Left renal cortex interstitium (tissue), 4 donors: ENCODE measurements at places on chromosomes 7 and 10.

DNA sequence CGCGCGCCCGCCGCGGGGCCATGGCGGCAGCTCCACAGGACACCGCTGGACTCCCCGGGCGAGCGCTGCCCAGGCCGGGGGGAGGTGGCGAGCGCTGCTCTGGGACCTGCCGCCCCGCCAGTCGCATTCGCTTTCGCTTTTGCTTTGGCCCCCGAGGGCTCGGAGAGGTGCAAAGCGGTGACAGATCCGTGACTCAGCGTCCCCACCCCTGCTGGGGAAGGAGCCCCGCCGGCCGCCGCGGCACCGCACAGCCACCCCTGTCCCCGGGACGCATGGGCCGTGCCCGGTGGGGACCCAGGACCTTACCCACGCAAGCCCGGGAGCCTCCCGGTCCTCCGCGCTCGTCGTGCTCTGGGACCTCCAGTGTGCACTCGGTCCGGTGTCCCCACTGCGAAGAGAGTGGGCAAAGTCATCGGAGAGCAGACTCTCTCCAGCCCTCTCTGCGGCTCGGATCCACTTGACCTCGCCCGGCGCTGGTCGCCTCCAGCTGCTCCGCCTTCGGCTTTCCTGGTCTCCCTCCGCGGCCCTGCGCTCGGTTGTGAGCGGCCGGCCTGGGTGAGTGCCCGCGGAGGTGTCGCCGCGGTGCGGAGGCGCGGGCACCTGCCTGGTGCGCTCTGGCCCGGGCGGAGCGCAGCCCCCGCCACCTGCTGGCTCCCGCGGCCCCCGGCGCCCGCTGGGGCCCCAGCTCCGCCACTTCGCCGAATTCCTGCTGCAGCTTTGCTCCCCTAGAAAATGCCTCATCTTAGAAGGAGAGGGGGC lies at the start of gene IL15RA:
TSS of gene IL15RA (minus strand) at position 73 of the 759 bp plus-strand sequence. CDS start at position 22, 51 bp downstream.
- no peak for DNase-seq

DNA sequence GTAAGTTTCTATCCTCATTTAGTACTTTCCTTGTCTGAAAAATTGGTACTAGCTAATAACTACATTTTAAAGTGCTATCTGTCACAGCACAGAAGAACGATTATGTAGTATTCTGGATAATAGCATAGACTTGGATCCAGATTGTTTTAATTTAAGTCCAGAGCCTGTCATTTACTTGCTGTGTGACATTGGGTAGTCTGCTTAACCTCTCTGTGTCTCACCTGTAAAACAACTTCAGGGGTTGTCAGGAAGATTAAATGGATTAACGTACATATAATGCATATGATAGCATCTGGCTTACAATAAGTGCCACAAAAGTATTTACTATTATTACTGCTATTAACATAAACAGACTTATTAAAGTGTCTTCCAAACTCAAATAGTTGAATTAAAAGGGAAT lies 1221.4 kb downstream of the GATA3 start:
- no peak for DNase-seq

- no peak for DNase-seq
These were observed 74.0 kb downstream of the ARID5B start for GRCh38 chr10:61975391-61975932.

- DNase-seq, result no peak
These were observed 41.6 kb upstream of the MINDY3 start for GRCh38 chr10:15901889-15902288.

DNA sequence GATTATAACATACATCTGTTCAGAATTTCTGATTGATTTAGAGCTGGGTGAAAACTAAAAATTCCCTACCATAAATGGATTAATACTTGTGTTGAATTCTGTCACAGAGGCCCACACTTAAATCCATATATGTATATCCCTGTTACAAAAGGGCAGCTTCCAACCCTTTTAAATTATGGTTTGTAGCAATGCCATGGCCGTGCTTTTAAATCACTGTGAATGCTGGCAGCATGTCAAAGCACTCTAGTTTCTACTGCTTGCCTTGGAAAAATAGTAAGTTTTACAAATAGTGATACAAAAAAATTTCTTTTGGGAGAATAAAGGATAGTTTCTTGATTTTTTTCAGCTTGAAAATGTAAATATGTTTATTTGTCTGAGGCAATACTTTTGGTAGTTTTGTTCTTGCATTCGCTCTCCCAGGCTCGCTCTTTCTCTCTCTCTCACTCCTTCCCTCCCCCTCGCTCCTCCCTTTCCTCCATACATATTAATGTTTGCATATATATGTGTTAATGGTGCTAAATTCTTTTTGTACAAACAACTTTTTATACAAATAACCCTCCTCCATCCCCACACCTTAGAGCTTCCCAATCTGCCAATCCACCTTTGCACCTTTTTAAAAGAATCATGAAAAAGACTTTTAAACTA lies 29.8 kb downstream of the TES start:
- no peak for DNase-seq

- no peak for DNase-seq
These were observed 317.4 kb upstream of the ZNF32 start for GRCh38 chr10:43965918-43966570.

GRCh38 chr10:132503581-132504421 lies 33.8 kb upstream of the INPP5A start:
- no peak for DNase-seq

GRCh38 chr7:44438816-44439215 lies 51.6 kb downstream of the NUDCD3 start:
- no peak for DNase-seq

DNA sequence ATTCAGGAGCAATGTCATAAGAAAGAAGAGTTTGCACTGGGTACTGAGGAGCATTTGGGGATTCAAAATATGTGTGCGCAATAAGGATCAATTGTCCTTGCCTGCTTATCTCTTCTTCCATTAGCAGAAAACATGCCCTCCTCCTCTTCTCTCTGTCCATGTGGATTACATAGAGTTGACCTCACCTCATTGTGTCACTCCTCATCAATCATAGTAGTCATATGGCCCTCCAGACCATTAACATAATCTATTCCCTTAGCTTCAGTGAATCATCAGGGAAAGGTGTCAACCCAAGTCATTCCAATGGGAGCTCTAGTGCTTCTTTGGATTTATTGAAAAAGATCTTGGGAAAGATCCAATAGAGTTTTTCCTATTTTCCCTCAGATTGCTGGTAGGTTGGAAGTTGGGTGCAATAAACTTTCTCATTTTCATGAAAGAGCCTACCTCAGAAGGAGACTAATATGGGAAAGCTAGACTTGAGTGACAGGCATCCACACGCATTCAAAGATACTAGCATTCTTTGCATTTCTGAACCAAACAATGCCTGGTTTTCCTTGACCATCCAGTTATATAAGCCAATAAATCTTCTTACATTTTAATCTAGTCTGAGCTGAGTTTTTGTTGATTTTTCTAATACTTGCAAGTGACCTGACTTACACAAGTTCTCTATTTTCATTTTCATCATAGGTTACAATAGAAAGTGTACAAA lies 71.5 kb upstream of the FAM13C start:
- no peak for DNase-seq

- DNase-seq, result no peak
These were observed 32.2 kb upstream of the COL13A1 start for GRCh38 chr10:69769395-69769992.

DNA sequence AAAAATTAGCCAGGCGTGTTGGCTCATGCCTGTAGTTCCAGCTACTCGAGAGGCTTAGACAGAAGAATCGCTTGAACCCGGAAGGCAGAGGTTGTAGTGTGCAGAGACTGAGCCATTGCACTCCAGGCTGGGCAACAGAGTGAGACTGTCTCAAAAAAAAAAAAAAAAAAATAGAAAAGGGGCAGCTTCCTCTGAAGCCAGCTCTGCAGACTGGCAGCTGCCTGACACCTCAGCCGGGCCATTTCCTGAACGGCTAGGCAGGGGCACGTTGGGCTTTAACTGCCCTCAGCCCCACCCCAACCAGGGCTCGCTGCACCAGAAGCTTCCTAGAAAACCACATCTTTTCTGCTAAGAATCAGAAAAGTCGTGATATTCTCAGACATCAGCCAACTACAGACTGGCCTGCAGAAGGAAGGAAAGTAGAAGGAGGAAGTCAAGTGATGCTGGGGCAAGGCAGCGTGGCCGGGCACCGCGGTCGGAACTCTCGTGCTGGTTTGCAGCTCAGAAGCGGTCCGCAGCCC lies 38.0 kb downstream of the PRKAG2 start:
- DNase-seq, result no peak

DNA sequence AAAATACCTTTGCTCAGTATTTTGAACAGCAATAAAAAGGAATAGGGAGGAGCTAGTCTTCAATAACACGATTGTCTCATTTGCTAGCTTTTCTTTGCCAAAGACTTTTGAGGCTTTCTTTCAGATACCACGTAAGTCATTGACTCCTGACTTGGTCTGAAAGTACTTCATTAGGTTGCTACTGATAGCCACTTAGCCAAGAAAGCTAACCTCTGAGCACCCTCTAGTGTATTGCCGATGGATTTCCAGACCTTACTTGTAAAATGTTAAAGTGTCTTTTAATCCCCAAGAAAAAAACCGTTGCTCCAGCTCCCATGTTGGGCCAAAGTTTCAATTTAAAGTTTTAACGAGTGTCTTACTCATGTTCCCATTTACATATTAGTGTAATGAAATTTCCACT lies 63.4 kb upstream of the STRIP2 start:
- no peak for DNase-seq

- no peak for DNase-seq
These were observed 89.0 kb downstream of the JMJD1C start for GRCh38 chr10:63376560-63377304.

GRCh38 chr10:93514521-93514920 lies 18.1 kb downstream of the CEP55 start:
- DNase-seq, result no peak

DNA sequence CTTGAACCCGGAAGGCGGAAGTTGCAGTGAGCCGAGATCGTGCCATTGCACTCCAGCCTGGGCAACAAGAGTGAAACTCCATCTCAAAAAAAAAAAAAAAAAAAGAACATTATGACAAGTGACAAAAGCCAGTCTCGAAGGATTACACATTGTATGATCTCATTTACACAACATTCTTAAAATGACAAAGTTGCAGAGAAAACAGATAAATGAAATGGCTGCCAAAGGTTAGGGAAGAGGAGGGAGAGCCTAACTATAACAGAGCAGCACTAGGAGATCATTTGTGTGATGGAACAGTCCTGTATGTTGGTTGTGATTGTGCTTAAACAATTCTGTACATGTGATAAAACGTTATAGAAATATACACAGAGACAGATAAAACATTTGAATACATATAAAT lies 16.2 kb upstream of the CPVL start:
- no peak for DNase-seq

- no peak for DNase-seq
These were observed 434.3 kb upstream of the AKR1E2 start for GRCh38 chr10:4391683-4392082.

DNA sequence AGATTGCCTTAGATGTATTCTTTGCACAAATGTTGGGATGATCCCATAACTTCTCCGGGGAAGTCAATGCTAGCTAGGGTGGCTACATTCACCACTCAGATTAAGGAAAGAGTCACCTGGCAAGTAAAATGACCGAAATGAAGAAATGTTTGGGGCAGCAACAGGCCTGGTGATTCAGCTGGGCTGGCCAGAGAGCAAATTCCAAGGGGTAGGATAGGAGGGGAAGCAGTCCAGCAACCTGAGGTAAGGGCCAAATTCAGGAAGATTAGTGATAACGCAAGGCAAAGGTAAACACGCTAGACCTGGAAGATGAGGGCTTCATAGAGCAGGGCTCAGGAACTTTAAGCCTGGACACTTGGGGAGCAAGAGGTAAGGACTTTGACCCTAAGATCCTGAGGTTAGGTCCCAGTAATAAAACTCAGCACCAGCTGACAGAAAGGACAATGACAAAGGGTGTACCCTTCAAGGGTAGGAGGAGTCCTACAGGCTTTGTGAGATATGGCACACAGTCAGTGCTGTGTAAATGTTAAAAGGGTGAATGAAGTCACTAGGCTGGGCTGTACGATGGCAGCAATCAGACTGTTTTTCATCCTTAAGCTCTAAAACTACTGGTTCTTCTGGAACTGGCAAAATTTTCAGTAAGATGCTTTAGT lies 22.7 kb upstream of the SMNDC1 start:
- no peak for DNase-seq

DNA sequence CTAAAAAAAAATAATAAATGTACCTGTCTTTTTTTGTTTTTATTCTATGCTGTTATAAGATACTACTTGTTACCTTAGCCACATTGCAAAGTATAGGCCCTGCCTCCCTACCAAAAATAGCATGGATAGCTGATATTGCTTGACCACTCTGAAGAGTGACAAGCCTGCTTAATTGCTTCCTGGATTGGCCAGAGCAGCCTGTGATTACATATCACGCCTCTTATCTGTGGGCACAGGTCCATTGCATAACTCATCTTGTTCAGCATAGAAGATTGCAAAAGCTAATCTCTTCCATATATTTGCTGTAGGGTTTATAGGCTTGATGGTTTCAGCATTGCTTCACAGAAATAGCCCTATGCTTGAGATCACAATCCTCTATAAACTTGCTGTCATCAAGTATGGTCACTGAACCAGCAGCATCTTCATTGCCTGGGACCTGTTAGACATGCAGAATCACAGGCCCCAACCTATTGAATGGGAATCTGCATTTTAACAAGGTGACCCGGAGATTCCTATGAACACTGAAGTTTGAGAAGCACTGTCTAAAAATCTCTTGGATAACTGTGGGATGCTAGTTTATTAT lies 280.8 kb upstream of the CDC14C start:
- DNase-seq, result no peak

GRCh38 chr10:84117686-84118394 lies 21.5 kb upstream of the GHITM start:
- DNase-seq, result no peak

DNA sequence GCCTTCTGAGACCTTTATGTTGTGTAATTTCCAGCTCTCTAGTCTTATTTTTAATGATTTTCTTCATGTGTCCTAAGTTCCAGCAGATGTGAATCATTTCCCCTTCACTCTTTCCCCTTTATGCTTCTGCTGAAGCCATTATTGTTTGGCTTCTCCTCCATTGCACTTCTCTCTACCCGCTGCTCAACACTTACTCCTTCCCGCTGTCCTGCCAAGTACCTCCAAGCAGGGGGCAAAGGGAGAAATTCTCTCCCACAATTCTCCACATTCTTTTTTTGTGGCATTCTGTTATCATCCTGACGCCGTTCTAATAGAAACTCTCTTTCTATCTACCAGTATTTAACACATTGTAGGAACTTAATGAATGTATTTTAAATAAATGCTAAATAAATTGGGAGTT lies 388.9 kb upstream of the TPK1 start:
- DNase-seq, result no peak

GRCh38 chr10:91521439-91521838 lies 111.3 kb downstream of the HECTD2 start:
- no peak for DNase-seq

- no peak for DNase-seq
These were observed 12.0 kb upstream of the NRCAM start for GRCh38 chr7:108468246-108468645.

DNA sequence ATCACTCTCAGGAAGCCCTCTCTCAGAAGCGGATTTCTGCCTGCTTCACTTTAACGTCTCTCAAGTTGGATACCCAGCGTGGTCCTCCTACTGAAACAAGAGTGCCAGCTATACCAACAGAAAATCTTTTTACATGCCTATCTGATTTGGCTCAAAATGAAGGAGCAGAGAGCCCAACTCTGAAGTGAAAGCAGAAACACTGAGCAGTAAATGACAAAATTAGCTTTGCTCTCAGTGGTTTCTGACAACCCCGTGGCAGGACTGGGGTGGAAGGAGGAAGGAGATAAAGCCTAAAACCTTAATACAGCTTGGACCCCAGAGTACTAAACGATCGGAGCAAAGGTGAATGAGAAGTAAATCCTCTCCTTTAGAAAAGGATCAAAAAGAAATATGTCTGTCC lies 25.1 kb upstream of the GPR37 start:
- DNase-seq, result no peak

- DNase-seq, result no peak
These were observed 86.5 kb upstream of the CELF2 start for GRCh38 chr10:10930979-10931743.
